C1 segment of cervical spinal cord (tissue), 14 donors: ENCODE measurements at places on chromosomes 3 and 15.

DNA sequence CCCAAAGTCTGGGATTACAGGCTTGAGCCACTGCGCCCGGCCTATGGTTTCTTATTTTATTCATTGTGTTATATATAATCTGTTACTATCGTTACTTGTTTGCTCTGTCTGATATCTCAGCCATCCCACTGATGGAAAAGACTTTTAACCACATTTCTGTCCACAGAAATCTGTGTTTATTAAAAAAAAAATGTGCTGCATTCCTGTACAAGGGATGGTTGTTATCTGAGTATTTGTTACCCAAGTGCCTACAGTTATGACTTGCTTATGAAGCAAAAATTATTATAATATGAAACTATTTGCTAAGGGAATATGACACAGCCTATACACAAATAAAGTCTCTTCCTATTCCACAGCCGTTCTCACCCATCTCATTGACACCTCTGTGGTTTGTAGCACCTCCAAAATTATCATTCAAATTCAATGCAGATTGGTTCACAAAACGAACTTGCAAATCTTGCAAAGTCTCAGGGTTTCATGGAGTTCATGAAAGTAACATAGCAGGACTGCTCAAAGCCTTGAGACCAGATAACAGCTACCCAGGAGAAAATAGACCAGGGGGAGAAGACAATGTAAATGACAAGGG is 47.4 kb upstream of the UBE2E1 start:
- no peak for DNase-seq

GRCh38 chr15:37788767-37789396 is 145.6 kb upstream of the TMCO5A start:
- DNase-seq, result no peak

DNA sequence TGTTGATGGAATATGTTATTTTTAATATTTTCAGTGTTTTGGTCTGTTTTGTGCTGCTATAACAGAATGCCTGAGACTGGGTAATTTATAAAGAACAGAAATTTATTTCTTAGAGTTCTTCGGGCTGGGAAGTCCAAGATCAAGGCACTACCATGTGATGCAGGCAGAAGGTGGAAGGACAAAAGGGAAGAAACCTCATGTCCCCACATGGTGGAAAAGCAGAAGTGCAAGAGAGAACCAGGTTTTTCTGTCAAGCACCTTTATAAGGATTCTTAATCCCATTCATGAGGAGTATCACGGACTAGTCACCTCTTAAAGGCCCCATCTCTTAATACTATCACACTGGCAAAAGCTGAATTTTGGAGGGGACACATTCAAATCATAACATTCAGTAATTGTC is 57.9 kb upstream of the EPHB3 start:
- no peak for DNase-seq

DNA sequence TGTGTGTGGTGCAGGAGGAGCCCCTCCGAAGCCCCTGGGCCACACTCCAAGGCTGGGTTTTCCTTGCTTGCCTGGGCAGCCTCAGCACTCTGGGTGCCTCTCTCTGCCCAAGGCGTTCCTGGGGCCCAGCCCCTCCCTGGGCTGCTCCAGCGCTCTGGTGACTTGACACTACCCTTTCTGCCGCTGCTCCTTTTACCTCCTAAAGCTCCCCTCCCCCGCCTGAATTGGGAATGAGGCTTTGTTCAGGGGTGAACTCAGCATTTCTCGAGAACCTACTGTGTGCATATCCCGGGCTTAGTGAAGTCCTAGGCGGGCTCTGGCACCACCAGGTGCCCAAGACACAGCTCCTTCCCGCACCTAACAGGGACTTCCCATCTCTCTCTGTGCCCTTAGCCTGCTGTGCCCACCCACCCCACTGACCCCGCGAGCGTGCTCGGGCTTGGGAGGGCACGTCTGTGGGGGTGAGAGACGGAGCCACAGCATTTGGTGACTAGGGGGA is 1.2 kb upstream of the BAHD1 start:
- DNase-seq, result no peak
